ENCODE measurements at places on chromosomes 6 and 20.

DNA sequence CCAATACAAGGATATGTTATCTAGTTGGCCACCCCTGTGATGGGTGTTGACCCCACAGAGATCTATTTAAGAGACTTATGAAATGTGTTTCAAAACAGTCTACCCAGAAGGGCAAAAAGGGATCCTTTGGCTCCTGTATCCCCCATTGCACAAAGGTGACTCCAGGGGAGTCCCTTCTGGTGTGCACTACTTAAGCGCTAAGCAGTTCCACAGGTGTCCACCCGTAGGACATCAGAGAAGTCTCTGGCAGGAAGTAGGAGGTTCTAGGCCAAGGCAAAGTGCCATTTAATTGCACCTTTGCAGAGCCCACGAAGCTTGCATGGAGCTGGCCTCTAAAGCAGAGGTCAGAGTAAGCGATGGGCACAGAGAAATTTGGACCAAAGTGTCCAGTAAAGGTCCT lies 147.7 kb downstream of the MRPL14 start:
- DNase-seq: no peak

- no peak for DNase-seq
Observed at GRCh38 chr20:49990271-49990720, 7.5 kb downstream of the SNAI1 start.

GRCh38 chr6:16759646-16760515 lies 1.4 kb downstream of the ATXN1 start:
- peak; percentile 81 for DNase-seq

DNA sequence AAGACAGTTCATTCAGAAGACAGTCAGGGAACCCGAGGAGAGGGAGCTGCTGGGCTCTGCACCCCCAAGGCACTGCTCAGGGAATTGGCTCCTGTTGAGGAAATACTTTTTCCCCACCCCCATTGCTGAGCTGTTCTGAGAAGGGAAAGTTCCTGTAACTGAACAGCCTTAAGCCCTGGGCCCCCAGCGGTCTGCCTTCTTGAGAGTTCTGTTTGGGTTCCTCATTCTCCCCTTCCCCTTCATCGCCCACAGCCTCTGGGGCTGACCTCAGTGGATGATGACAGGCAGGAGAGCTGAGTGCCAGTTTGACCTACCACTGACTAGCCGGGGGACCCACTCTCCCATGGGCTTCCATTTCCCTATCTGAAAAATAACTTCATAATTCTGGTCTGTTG lies 10.7 kb downstream of the HCK start:
- DNase-seq: peak; percentile 47

DNA sequence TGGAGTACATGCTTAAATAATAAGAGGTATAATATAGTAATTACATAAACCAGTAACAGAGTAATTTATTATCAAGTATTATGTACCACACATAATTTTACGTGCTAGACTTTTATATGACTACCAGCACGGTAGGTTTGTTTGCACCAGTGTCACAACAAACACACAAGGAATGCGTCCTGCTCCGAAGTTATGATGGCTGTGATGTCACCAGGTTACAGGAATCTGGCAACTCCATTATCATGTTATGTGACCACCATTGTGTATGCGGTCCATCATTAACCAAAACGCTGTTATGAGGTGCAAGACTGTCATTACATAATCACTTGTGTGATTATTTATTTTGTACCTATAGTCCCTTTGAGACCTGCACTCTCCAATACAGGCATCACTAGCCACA lies 235.2 kb upstream of the PMEPA1 start:
- no peak for DNase-seq

- DNase-seq: no peak
Observed at GRCh38 chr6:16239798-16240123, 1.4 kb downstream of the GMPR start.
